ENCODE measurements at places on chromosomes 2 and 18.

DNA sequence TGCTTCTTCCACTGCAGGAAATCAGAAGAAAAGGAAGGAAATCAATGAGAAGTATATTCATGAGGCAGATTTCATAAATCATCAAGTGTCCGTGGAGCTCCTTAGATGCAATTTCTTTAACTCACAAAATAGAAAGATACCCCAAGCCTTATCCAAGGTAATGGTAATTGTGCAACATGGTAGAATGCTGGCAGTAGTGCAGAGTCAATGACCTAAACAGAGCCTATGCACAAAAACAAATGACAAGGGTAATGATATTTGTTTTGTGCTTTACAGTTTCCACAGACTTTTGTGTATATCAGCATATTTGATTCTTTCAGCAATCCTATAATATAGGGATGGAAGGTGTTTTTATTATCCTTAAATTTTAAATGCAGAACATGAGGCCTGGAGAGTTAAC, 102.7 kb downstream of the SETBP1 start:
- no peak for DNase-seq

DNA sequence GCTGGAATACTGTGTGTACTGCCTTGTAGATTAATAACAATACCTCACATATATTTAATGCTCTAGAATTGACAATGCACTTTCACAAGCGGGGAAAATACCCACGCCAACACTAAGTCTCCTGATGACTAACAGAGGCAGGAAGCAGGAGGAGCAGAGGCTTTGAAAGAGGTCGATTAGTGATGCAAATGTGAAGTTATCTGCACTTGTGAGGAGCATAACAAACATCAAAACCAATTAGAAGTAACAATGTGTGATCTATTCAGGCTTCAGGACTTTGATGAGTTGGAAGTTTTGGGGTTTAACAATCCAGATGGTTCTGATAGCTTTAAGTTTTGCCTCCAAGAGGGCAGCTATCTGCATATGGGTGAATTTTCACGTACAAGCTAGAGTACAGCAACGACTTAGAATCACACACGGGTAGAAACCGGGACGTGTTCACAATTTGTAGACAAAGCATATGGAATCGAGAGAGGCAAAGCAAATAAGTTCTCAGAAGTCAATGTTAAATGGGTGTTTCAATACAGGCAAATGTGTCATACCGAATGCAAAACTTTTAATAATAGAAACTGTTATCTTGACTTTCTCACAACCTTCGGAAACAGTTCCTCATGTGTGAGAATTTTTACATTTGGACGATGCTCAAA, 114.5 kb downstream of the METTL8 start:
- DNase-seq: no peak

GRCh38 chr2:179814050-179814449, 47.4 kb downstream of the ZNF385B start:
- DNase-seq: no peak

GRCh38 chr2:102021779-102022178, 30.0 kb downstream of the IL1R2 start:
- no peak for DNase-seq

GRCh38 chr18:25237571-25238267, 114.2 kb downstream of the ZNF521 start:
- no peak for DNase-seq

- DNase-seq: no peak
These were observed 379.1 kb upstream of the ATP5MC3 start for GRCh38 chr2:175560521-175561169.

GRCh38 chr2:147223119-147223518, 621.7 kb upstream of the ACVR2A start:
- DNase-seq: no peak

DNA sequence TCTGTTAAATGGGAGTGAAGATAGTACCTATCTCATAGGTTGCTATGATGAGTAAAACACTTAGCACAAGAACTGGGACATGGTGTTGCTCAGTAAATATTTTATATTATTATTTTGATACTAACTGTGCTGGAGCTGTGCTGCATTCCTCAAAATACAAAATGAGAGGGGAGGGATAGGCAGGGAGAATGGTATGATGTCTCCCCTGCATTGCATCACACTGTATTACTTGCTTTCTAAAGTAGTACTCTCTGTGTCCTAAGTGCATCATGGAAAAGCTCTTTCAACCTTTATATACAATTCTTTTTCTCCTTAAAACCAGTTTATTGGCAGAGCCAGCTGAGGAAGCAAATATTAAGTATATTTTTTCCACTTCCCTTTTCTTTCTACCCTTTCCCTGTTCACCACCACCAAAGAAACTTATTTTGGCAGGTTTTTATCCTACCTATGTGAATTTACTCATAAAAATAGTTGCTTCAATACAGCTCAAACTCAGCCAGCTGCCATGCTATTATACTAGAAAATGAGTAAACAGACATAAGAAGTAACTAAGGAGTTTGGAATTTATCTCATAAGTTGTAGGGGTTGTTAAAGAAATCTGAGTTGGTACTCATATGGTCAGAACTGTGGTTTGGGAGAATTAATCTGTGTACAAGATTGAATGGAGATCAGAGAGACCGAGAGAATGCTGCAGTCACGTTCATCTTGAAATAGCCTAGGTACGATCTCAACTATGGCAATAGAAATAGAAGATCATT, 60.3 kb downstream of the EHBP1 start:
- DNase-seq: no peak

DNA sequence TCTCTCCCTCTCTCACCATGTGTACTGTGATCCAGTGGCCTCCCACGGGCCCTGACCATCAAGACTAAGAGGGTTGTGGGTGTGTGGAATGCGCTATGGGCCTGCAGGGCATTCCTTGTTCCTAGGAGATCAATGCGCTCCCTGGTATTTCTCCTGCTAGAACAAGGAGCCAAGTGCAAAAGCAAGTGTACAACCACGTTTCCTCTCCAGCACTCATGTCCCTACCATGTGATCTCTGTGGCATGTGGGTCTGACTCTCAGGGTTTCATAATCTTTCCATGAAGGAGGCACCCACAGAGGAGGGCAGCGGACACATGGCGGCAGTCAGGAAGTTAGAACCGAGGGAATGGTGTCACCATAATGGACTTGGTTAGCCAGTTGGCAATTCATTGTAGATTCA, 91.4 kb downstream of the MAPK4 start:
- no peak for DNase-seq

DNA sequence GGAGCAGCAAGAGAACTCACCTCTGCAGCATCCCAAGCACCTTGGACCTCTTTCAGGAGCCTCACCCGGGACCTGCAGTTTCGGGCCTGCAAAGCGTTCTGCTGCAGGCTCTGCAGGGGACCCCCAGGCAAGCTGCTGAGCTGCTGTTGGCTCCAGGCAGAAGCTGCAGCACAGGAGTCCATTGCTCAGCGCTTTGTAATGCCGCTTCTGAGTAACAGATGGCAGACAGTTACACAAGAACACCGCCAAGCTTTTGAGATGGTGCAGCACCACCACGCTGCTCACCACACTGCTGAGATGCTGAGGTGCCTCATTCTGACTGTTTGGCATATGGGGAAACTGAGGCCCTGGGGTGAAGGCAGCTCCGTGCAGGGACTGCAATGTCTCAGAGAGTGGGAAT, 1.9 kb upstream of the GALNT14 start:
- no peak for DNase-seq

DNA sequence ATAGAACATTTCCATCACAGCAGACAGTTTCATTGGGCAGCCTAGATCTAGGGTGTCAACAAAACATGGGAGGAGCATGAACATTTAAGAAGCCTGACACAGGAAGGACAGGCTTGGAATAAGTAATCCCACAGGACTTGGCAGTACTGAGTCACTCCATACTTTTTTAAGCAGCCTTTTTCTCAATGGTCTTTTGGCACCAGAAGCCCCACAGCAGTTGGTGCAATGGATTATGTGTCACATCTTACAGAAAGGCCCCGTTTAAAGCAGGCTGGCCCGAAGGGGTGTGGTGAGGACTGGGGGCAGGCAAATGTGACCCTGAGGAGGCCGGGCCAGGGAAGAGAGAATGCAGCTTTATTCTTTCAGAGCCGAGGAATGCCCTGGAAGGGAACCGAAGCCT, 26.6 kb downstream of the SPTBN1 start:
- peak; percentile 50 for DNase-seq

GRCh38 chr2:145303536-145303935, 783.6 kb upstream of the ZEB2 start:
- DNase-seq: no peak

- no peak for DNase-seq
These were observed 180.1 kb upstream of the SPOPL start for GRCh38 chr2:138321458-138321857.

DNA sequence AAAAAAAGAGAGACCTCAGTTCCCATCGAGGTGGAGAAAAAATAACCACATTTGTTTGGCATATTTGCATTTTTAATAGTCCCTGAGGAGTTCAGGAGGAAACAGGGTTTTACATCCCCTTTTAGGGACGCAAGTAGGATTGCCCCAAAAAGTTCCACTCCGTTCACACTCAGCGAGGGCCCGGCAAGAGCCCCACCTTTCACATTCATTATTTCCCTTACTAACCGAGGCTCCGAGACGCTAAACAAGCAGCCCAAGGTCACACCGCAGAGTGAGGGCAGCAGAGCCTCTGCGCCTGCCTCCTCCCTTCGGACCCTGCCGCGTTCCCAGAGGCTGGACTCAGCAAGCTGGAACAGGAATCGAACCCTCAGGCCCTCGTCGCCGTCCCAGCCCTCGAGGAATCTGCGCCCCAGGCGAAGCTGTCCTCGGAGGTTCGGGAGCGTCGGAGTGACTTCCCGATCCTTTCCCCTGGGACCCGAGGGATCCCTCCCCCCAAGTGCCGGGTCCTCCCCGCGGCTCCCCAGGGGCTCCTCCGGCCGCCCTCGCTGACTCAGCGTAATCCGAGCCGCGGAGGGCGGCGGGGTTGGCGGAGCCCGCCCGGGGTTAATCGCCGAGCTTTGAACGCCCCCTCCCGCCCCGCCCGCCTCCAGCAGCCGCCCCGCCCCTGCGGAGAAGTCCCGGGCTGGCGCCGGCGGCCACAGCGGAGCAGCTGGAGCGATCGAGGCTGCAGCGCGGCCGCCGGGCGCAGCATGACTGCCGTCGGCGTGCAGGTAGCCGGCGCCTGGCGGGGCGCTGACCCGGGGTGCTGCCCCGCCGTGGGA, at the start of gene TMEM37:
Gene TMEM37 (plus strand): TSS at position 700 of the 821 bp plus-strand sequence. CDS start 50 bp downstream, at position 750.
- DNase-seq: no peak

DNA sequence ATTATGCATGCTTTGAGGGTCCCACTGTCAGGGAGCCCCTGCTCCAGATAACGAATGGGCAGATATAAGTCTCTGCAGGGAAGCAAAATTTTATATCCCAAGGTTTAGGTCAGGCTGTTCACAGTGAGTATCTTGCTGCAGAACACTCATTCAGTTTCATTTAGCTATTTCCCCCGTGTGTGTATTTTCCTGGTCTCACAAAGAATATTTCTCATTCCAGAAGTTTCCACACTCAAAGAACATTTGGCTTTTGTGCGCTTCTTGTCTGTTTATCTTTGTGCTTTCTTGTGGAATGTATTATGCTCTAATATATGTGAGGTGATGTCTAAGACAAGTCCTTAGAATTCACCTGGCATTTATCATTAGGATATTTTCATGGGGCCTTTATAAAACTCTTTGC, 140.4 kb upstream of the MMADHC start:
- DNase-seq: no peak

- DNase-seq: no peak
These were observed 239.6 kb downstream of the LPIN1 start for GRCh38 chr2:11985817-11986566.

DNA sequence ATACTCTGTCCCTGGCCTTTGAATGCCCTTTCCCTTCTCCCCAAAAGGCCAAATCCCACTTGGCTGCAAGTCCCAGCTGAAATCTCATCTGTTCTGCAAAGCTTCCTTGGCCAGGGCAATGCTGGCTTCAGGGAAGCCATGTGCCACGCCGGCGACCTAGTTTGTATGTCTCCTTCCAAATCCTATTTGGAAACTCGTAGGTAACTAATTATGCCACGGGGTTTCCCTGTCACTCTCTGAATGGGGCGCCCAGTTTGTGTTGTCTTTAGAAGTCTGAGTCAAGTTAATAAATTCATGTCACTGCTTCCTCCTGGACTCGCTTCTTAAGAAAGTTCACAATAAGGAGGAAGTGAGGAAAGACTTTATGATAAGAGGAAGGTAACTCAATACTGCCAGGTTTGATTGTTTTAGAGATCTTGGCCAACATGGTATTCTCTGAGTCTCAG, 19.1 kb downstream of the FHL2 start:
- no peak for DNase-seq

DNA sequence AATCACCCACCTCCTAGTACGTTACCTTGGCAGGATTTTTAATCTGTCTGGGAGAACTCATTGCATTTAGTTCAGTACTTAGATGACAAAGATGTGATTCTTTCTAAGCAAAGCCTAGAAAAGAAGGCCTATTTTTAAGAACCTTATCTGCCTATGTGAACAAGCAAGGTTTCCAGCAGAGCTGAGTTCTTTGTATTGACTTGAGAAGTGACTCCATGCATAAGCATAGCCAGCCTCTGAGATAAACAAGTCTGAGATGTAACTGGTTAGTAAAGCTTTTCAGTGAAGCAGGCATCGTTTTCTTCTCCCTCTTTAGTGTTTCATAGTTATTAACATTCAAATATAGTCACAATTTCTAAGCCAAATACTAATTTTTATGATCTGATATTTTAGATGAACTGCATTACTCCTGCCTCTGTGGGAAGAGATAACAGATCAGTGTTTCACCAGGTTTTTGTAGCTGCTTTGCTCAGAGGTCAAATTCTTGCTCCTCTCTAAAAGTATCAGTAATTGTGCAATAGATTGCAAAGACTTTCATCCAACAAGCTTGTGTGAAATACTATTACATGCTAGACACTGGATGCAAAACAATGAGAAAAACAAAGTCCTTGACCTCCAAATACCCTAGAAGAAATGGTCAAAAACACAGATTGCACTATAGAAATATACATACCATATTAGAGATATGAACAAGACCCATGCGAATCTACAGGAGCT, 107.8 kb downstream of the MBD2 start:
- DNase-seq: no peak

GRCh38 chr2:62506421-62506750, 391 bp upstream of the TMEM17 start:
- no peak for DNase-seq

GRCh38 chr18:78603102-78603983, 376.3 kb upstream of the SALL3 start:
- DNase-seq: no peak

GRCh38 chr18:13436576-13436975, 218.0 kb downstream of the LDLRAD4 start:
- DNase-seq: no peak

DNA sequence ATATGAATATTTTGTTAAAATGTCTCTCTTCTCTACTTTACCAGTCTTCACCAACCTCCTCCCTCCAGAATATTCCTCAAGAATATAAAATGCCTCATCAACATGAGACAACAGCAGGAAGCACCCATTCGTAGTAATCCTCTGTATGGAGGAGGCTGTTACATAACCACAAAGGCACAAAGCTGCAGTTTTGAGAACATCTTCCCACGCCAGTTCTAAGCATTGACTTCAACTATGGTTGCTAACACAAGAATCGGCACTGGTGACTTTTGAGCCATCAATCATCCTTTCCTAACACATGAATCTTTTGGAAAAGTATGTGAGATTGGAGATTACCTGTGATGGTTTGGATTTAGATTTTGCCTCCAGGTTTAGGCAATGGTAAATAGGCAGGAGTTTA, 54.9 kb upstream of the CYP1B1 start:
- no peak for DNase-seq

Measured in BJ (cell line).